ENCODE measurements at places on chromosomes 3 and 15. TPM values are rescaled to one million over a fixed set of nuclear protein-coding genes. Genes with fewer than 3 reads are reported as not detected.

RTP3 gene
- not detected for total RNA-seq

ZNF660 gene
- 11.5 TPM for total RNA-seq

CCDC54 gene
- not detected for total RNA-seq

HHLA2 gene
- not detected for total RNA-seq

BFSP2 gene
- total RNA-seq, result not detected

TM6SF1 gene
- total RNA-seq, result 5.8 TPM

GOLGA6L9 gene
- 5.1 TPM for total RNA-seq

SPTBN5 gene
- total RNA-seq, result 0.92 TPM

CPLX3 gene
- total RNA-seq, result 0.92 TPM

CRABP1 gene
- total RNA-seq, result 37.6 TPM

All from diencephalon (tissue), 1 donor.